Endodermal cell (in vitro differentiated cells): ENCODE measurements at places on chromosomes 12 and 14. TPM values are rescaled to one million over a fixed set of nuclear protein-coding genes. Genes with fewer than 3 reads are reported as not detected.

- no peaks in the 10 kb centered on the region for H3K36me3 ChIP-seq
- H3K27me3 ChIP-seq = no peaks in the 10 kb centered on the region
- no peak overlapping the region for H3K27ac ChIP-seq
Measured at GRCh38 chr12:76470028-76470939, 89.3 kb downstream of the OSBPL8 start.

DNA sequence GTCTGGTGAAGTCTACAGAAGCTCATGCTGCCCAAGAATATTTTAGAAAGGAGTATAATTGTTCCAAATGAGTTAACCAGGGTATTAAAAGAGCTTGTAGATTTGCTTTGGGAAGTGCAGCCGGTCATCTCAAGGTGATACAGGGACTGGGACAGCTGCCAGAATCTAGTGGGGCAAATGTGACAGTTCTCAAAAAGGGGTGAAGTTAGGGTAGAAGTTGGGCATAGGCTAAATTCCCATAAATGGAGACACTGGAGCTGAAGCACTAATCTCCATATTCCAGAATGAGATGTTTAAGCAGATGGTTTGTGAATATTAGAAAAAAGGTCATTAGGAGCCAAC, 94.7 kb downstream of the ANO6 start:
- H3K4me1 ChIP-seq = no peaks in the 10 kb centered on the region
- H3K27me3 ChIP-seq = no peaks in the 10 kb centered on the region
- no peak overlapping the region for H3K27ac ChIP-seq
- DNase-seq = no peak
- H3K4me3 ChIP-seq = no peak overlapping the region

DNA sequence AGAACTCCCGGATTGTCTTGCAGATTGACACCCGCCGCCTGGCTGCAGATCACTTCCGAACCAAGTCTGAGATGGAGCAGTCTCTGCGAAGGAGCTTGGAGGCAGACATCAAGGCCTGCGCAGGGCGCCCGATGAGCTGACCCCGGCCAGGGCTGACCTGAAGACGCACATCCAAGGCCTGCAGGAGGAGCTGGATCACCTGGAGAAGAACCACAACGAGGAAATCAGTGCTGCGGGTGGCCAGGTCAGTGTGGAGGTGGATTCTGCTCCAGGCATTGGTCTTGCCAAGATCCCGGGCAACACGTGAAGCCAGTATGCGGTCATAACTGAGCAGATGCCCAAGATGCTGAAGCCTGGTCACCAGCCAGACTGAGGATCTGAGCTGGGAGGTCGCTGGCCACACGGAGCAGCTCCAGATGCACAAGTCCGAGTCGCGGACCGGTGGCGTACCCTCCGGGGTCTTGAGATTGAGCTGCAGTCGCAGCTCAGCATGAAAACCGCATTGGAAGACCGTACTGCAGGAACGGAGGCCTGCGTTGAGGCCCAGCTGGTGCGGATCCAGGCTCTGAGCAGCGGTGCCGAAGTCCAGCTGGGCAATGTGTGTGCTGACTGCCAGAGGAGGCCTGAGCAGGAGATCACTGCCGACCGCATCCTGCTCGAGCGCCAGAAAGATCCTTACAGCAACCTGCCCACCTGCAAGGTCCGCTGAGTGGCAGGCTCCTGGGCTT, 12.4 kb upstream of the A2M start:
- H3K4me3 ChIP-seq = no peak overlapping the region
- no peaks in the 10 kb centered on the region for H3K36me3 ChIP-seq
- H3K4me1 ChIP-seq = no peaks in the 10 kb centered on the region
- H3K27ac ChIP-seq = no peak overlapping the region
- no peaks in the 10 kb centered on the region for H3K27me3 ChIP-seq

DNA sequence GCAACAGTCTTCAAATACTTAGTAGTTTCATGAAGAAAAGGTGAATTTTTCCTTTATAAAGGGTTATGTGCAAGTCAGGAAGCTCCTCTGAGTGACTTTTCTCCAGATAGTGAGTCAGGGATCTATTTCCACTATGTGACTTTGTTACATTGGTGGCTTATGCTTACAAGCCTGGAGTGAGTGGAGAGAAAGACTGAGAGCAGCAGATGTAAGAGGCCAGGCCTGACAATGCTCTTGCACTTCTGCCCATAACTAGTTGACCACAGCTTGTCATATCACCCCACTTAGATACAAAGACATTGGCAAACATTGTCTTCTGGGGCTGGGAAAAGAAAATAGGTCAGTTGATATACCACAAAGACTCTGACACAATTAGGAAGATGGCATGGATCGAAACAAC, 236.5 kb downstream of the PDZRN4 start:
- no peaks in the 10 kb centered on the region for H3K4me1 ChIP-seq
- H3K27me3 ChIP-seq = no peaks in the 10 kb centered on the region
- no peak overlapping the region for H3K27ac ChIP-seq
- H3K4me3 ChIP-seq = no peak overlapping the region
- DNase-seq = no peak
- no peaks in the 10 kb centered on the region for H3K36me3 ChIP-seq

DNA sequence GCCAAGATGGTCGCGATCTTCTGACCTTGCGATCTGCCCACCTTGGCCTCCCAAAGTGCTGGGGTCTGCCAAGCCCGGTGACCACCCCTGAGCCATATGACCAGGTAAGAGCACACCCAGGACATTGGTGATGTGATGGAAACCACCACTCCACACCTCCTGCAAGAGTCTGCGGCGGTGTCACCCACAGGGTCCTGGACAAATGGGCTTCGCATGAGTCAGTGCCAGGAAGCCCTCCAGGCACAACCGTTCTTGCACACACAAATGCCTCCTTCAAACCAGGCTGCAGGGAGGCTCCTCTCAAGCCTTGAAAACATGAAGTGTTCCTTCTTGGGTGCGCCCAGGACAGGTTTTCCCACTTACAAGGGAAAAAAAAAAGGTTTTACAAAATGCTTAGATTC, 16.6 kb downstream of the PITPNM2 start:
- no peak overlapping the region for H3K27ac ChIP-seq
- no peak for DNase-seq
- no peaks in the 10 kb centered on the region for H3K36me3 ChIP-seq
- no peaks in the 10 kb centered on the region for H3K27me3 ChIP-seq

DNA sequence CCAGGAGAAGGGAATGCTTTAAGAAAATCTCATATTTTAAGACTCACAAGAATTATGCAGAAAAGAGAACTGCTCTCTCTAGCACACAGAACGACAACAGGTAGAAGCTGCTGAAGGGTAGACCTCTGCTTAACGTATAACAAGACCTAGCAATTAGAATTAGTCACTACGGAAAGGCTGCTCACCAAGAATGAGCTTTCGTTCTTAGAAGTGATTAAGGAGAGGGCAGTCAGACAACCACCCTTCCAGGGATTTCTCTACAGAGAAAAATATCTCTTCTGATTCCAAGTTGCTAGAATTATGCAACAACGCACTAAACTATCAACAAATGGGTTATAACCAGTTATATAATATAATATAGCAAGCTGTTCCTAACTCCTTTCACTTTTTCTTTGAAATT, 18.6 kb downstream of the LRIG3 start:
- peaks cover 5% of the 10 kb centered on the region for H3K4me1 ChIP-seq
- no peak overlapping the region for H3K4me3 ChIP-seq
- no peak overlapping the region for H3K27ac ChIP-seq
- no peaks in the 10 kb centered on the region for H3K27me3 ChIP-seq

DNA sequence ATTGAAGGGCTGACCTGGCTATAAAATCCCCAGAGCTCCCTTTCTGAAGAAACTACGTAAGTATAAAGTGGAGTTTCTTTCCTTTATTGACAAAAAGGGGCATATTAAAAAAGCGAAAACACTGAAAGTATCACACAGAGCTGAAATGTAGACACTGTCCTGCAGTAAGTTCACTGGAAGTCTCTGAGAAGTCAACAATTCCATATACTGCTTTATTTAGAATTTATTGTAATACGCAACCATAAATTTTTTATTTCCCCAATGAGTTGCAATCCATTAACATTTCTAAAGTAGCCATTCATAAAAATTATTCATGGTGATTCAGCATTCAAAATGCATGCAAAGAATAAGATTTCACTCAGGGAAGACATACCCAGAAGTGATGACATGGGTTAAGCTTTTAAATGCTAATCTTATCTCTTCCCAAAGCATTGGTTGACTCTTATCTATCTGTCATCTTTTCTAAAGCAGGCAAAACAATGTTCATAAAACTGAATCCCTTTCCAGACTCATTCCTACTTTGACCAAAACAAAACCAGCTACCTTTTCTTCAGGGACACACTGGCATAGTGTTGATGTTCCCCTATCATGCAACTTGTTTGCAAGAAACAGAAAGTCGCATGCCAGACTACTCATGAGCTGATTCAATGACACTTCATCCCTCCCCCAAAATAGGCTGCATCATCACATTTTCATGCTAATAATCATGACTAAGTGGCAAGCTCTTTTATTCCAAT, 17.3 kb downstream of the KITLG start:
- no peak overlapping the region for H3K4me3 ChIP-seq
- no peak for DNase-seq
- no peaks in the 10 kb centered on the region for H3K27me3 ChIP-seq
- H3K4me1 ChIP-seq = peaks cover 4% of the 10 kb centered on the region

- H3K4me1 ChIP-seq = no peaks in the 10 kb centered on the region
- peaks cover 19% of the 10 kb centered on the region for H3K36me3 ChIP-seq
- no peak for DNase-seq
- H3K27me3 ChIP-seq = no peaks in the 10 kb centered on the region
Measured at GRCh38 chr12:57096099-57096572, 7.2 kb downstream of the NAB2 start.

- DNase-seq = peak; percentile 35
- no peaks in the 10 kb centered on the region for H3K4me1 ChIP-seq
- H3K4me3 ChIP-seq = no peak overlapping the region
- no peaks in the 10 kb centered on the region for H3K36me3 ChIP-seq
- peaks cover 41% of the 10 kb centered on the region for H3K27me3 ChIP-seq
- no peak overlapping the region for H3K27ac ChIP-seq
Measured at GRCh38 chr12:52636189-52636588, 15.8 kb downstream of the KRT2 start.

GRCh38 chr12:75985566-75985965, 46.0 kb downstream of the PHLDA1 start:
- no peak overlapping the region for H3K27ac ChIP-seq
- H3K4me3 ChIP-seq = no peak overlapping the region
- DNase-seq = no peak
- H3K27me3 ChIP-seq = no peaks in the 10 kb centered on the region
- no peaks in the 10 kb centered on the region for H3K36me3 ChIP-seq

DNA sequence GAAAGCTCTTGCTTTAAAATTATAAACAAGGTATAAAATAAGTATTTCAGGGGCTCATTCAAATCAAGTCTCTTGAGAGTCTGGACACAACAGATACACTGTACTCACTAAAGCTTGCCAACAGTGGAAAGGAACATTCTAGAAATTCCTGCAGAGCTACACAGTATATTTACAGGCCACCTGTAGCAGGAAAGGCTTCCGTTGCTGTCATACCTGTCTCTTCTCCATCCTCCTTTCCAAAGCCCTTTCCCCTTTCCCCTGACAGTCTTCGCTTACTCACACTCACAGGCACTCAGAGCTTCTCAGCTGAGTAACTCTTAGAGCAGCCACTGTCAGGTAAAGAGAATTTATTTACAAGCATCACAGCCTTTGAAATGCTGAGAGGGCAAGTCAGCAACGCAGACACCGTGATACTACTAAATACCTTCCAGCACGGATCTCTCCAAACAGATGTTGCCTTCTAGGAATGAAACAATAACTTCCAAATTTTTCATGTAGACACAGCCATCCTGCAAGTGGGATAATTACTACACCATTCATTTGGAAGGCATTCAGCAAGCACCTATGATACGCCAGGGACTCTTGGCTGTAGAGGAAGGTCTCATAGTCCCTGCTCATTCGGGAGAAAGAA, 167.9 kb downstream of the FOXN3 start:
- no peak overlapping the region for H3K4me3 ChIP-seq
- no peak overlapping the region for H3K27ac ChIP-seq
- DNase-seq = no peak
- H3K36me3 ChIP-seq = no peaks in the 10 kb centered on the region
- no peaks in the 10 kb centered on the region for H3K4me1 ChIP-seq

GRCh38 chr14:58966997-58967396, 221.5 kb upstream of the DAAM1 start:
- H3K27ac ChIP-seq = no peak overlapping the region
- DNase-seq = no peak
- H3K4me1 ChIP-seq = peaks cover 8% of the 10 kb centered on the region
- no peaks in the 10 kb centered on the region for H3K36me3 ChIP-seq
- H3K27me3 ChIP-seq = no peaks in the 10 kb centered on the region
- no peak overlapping the region for H3K4me3 ChIP-seq

DNA sequence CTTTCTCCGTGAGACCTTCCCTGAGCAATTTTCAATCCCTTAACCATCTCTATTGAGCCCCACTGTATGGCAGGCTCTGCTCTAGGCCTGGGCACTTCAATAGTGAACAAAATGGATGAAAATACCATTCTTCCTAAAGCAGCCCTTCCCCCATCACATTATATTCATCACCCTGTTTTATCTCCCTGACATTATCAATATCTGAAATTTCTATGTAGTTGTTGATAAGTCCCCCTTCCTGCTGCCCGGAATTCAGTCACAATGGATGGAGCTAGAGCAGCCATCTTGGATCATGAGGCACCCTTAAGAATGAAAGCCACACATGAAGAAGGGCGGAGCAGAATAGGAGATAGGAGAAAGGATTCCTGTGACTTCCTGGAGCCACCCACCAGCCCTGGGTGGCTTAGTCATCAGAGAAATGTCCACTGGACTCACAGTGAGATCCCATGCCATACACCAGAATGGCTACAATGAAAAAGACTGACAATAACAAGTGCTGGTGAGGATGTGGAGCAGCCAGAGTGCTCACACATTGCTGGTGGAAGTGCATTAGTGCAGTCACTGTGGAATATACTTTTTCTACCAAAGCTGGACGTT, 33.9 kb downstream of the SCARB1 start:
- no peak overlapping the region for H3K4me3 ChIP-seq
- no peaks in the 10 kb centered on the region for H3K27me3 ChIP-seq
- no peak overlapping the region for H3K27ac ChIP-seq
- peaks cover 19% of the 10 kb centered on the region for H3K4me1 ChIP-seq

- H3K27ac ChIP-seq = no peak overlapping the region
- no peak overlapping the region for H3K4me3 ChIP-seq
- H3K27me3 ChIP-seq = no peaks in the 10 kb centered on the region
- DNase-seq = peak; percentile 80
Measured at GRCh38 chr14:78902010-78902623, 731.9 kb downstream of the NRXN3 start.

- H3K36me3 ChIP-seq = peaks cover 77% of the 10 kb centered on the region
- H3K27ac ChIP-seq = no peak overlapping the region
- DNase-seq = no peak
- no peaks in the 10 kb centered on the region for H3K27me3 ChIP-seq
Measured at GRCh38 chr14:57401501-57401900, 11.1 kb downstream of the NAA30 start.

DNA sequence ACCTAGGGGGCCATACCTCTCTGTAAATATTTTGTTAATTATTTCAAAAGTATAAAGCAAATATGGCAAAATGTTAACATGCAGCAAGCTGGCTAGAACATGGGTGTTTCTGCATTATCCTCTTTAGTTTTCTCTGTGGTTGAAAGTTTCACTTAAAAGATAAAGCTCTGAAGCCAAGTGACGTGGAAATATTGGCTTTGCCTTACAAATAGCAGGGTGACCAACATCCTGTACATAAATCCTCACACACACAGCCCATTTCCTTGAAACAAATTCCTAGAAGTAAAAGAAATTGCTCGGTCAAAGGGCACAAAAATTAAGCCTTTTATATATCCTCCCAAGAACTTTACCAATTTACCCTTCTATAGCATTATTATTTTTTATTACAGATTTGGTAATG, 10.6 kb upstream of the VWF start:
- no peak for DNase-seq
- H3K36me3 ChIP-seq = no peaks in the 10 kb centered on the region
- H3K4me3 ChIP-seq = no peak overlapping the region
- no peak overlapping the region for H3K27ac ChIP-seq
- H3K27me3 ChIP-seq = no peaks in the 10 kb centered on the region
- no peaks in the 10 kb centered on the region for H3K4me1 ChIP-seq

OR6C3 gene
- not detected in 3 replicates for total RNA-seq

CLEC14A gene
- 0.29 to 0.70 TPM (median 0.59 TPM) in 3 replicates for total RNA-seq

MUCL1 gene
- total RNA-seq = not detected in 2 replicates
